ENCODE measurements at places on chromosomes 12 and 14.

DNA sequence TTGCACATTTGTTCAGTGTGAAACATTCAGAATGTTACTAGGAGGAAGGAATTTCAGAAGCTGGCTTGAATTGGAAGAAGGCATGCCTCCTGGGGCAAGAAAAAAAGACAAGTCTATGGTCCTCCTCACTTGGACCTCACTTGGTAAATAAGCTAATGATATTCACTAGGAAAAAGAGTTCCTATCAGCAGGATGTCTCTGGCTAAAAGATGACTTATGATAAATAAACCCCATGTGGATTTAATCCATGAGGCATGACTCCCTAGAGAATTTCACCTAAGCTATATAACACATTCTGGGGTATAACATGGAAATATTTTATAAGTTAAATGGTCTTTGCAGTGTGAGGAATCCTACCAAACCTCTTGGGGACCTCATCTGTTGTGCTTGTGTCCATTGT is 199.9 kb downstream of the LRIG3 start:
- peak; percentile 10 for DNase-seq

DNA sequence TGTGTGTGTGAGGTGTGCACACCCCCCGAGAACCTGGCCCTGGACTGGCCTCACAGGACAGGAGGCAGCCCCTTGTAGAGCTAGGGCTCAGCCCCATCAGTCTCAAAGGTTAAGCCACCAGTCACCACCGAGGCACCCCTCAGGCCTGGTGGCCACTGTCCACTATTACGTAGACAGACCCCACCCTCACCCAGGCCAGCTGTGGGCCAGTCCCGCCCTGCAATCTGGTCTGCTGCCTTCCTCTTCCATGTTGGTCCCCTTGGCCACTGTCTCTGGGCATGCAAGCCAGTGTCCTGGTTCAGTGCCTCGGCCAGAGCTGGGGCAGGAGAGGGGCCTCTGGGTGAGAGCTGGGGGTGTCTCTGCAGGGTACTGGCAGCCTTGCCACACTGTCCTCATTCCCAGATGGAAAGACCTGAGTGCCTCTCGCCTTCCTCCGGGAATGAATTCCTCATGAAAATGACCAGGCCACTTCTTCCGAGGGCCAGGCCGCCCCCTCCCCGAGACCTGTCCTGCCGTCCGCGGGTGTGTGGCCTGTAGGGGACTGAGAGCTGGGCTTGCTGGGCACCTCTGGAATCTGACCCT is 897 bp upstream of the TEX22 start:
- no peak for DNase-seq

- DNase-seq: no peak
These were observed 59.3 kb downstream of the DNAI7 start for GRCh38 chr12:25135531-25136154.

GRCh38 chr12:76883151-76883550 is 4.3 kb upstream of the CSRP2 start:
- peak; percentile 66 for DNase-seq
